ENCODE measurements at places on chromosomes 4 and X.

- DNase-seq, result no peak
Measured at GRCh38 chr4:26796081-26796480, 64.6 kb upstream of the STIM2 start.

GRCh38 chrX:77945910-77946545, 23.4 kb downstream of the PGAM4 start:
- DNase-seq, result no peak

DNA sequence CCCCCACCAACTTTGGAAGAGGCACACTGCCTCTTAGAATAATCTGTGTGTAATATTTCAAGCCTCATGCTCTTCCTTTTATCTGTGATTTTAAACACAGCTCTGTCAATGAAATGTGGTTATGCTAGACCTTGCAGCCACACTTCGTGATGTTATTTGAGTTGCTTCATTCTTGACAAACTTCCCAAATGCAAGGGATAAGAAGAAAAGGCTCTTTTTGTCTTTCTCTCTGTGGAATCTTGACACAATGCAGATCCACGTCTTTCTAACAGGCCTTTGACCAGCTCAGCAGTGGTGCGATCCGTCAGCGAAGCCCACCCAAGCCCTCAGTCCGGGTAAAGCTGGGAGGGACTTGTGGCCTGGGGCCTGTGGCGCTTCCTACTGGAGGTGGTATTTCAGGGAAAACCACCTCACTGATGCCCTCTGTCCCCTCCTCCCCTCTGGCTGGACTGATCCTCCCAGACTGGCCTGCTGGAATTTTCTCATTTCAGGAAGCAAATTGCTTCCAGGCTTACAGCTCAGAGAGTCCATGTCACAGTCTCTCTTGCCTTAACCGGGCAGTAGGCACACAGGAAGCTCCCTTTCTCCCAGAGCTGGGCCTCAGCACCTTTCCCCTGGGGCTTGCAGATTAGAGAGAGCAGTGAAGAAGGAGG, 19.5 kb upstream of the CCKAR start:
- no peak for DNase-seq

DNA sequence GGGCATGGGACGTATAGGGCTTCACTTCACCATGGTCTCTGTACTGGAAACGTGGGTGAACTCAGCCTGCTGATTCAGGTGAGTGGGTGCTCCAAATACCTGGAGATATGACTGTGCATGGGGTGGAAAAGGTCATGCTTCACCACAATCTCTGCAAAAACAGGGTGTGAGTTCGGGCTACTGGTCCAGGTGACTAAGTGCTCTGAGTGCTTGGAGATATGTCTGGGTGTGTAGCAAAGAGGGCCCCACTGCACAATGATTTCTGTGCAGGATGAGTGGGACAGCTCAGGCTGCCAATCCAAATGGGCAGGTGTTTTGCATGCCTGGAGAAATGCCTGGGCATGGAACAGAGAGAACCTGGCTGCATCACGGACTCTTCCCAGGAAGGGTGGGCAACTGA, 11.2 kb upstream of the CPXCR1 start:
- no peak for DNase-seq

- DNase-seq, result no peak
Measured at GRCh38 chrX:55159551-55159950, 60.6 kb upstream of the PAGE5 start.

GRCh38 chr4:77187322-77187721, 30.3 kb downstream of the CCNG2 start:
- no peak for DNase-seq

Data from NCI-H187 treated with DMSO at 0.1 percent for 48 hours (cell line).